Activated CD4-positive, alpha-beta memory T cell treated with anti-CD3 and anti-CD28 coated beads, Interleukin-2, amount 10 ng/mL, durations not matched to agents 7 days and 5 days (primary cell): ENCODE measurements at places on chromosomes 7 and 10. TPM values are rescaled to one million over a fixed set of nuclear protein-coding genes. Genes with fewer than 3 reads are reported as not detected.

Gene TMEM225B
- 1.9 TPM for total RNA-seq

Gene HNRNPF
- 477 TPM for total RNA-seq

- peak; percentile 59 for DNase-seq
- H3K27me3 ChIP-seq: peaks cover 46% of the 10 kb centered on the region
- H3K36me3 ChIP-seq: peaks cover 2% of the 10 kb centered on the region
- H3K27ac ChIP-seq: no peak overlapping the region
- H3K4me1 ChIP-seq: peaks cover 13% of the 10 kb centered on the region
- H3K4me3 ChIP-seq: no peak overlapping the region
These were observed 93.9 kb downstream of the ATXN7L1 start for GRCh38 chr7:105782391-105783042.

- H3K27ac ChIP-seq: no peak overlapping the region
- DNase-seq: peak; percentile 70
- H3K36me3 ChIP-seq: no peaks in the 10 kb centered on the region
These were observed 9.5 kb downstream of the FAM241B start for GRCh38 chr10:69639291-69640195.

- no peaks in the 10 kb centered on the region for H3K36me3 ChIP-seq
- no peak overlapping the region for H3K4me3 ChIP-seq
- DNase-seq: no peak
These were observed 91.0 kb downstream of the ADARB2 start for GRCh38 chr10:1646332-1646731.
